ENCODE measurements at places on chromosomes 4 and X. TPM values are rescaled to one million over a fixed set of nuclear protein-coding genes. Genes with fewer than 3 reads are reported as not detected.
A peak's percentile ranks its signal among the peaks of the same experiment; 100 is the strongest.

DNA sequence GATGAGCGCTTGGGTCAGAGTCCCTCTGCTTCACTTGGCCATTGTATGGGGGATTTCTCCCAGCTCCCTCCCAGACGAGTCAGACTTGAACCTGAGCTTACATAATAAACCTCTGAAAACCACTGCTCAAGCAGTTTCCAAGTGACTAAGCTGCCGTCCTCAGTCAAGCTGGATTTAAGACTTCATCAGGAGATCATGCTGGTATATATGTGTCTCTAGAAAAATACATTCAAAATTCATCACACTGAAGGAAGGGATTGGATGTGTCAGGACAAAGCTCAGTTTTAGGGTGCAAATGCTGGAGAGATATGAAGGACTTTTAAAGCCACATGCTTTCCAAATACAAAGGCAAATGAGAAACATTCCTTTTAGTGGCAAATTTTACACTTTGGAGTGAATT lies 114.3 kb downstream of the QDPR start:
- no peak overlapping the region for H3K27ac ChIP-seq
- no peak overlapping the region for H3K4me3 ChIP-seq
- H3K36me3 ChIP-seq: no peaks in the 10 kb centered on the region
- H3K4me1 ChIP-seq: no peaks in the 10 kb centered on the region

DNA sequence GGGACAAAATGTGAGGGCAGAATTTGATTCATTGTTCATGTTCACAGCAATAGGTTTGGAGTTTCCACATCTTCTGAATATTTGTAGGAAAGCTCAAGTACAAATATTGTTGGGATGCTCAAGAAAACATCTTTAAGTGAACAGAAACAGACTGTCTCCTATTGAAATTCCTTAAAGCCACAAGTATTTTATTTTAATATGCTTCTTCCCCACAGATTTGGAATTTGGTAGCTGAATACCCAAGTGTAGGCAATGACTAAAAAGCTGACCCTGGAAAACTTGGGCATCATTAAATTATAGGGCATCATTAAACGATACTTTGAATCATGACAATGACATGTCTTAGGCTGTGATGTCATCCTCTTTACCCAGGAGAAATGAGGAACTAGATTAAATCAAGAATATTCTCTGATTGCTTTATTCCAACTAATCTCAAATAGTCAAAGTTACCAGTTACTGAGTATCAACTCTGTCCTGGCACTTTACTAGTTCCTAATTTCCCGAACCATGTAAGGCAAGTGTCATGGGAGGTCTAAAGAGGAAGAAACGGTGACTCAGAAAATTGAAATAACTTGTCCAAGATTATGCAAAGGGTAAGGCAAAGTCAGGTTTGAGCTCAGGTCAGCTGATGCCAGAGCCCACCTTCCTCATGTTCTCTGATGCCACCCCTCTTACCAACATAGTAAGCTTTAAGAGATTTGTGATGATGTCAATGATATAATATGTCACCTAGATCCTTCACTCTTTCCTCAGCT lies 223.1 kb upstream of the LEF1 start:
- H3K27me3 ChIP-seq: no peaks in the 10 kb centered on the region
- H3K27ac ChIP-seq: no peak overlapping the region
- DNase-seq: no peak
- H3K36me3 ChIP-seq: no peaks in the 10 kb centered on the region
- H3K4me1 ChIP-seq: no peaks in the 10 kb centered on the region

DNA sequence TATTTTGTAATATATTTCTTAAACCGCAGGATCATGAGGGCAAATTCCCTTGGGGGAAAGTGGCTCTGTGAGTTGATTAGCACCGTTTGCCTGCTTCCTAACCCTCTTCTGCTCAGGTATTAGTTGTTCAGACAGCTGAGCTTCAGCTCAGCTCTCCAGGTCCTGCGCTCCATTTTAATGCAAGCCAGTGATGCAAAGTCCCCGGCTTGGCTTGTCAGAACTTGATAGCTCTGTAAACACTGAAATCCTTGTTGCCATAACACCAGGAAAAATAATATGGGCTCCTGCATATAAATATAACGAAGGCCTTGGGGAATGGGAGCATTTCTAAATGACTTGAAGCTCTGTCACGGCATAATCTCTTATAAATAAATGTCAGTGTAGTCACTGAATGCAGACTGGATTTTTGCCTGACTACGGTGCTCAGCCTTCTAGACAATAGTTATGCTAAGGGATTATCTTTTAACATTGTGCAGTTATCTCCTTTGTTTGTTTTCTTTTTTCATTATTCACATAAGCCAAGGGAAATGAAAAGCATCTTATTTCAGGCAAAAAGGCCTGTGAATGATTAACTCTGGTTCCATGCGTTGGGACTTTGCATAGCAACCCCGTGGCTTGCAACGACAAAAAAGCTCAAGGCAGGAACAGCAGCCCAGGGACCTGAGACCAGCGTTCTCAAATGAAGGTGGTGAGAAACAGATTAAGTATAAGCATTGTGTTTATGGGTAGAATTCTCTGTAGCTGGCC lies 253.2 kb downstream of the SPRY1 start:
- H3K4me3 ChIP-seq: peak overlapping the region; percentile 13
- H3K27ac ChIP-seq: peak overlapping the region; percentile 81
- H3K36me3 ChIP-seq: no peaks in the 10 kb centered on the region
- H3K27me3 ChIP-seq: no peaks in the 10 kb centered on the region
- peaks cover 35% of the 10 kb centered on the region for H3K4me1 ChIP-seq
- peak; percentile 93 for DNase-seq

GRCh38 chr4:30718021-30718542 lies 2.1 kb upstream of the PCDH7 start:
- peak overlapping the region; percentile 83 for H3K27ac ChIP-seq
- no peaks in the 10 kb centered on the region for H3K36me3 ChIP-seq
- H3K4me1 ChIP-seq: peaks cover 57% of the 10 kb centered on the region
- peak; percentile 86 for DNase-seq

The SPOCK3 gene
- not detected for polyA plus RNA-seq

The PCDH19 gene
- 0.10 TPM for polyA plus RNA-seq

The PPEF1 gene
- polyA plus RNA-seq: 0.12 TPM

DNA sequence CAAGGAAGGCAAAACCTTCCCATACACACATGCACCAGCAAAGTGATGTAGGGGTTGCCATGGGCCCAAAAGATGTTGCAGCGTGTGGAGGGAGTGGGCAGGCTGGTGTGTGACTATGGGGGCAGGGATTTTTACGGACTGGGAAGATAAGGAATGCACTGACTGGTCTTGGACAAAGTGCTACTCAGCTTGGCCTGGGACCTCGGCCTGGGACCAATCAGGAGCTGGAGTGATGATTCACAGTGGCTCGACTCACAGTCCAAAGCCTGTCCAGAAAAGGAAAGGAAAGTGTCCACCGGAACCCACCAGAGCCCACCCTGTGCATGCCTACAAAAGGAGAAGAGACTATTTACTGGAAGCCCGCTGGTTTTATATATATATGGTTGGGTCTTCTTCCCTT lies 567.0 kb upstream of the GNPDA2 start:
- DNase-seq: no peak
- H3K4me1 ChIP-seq: peaks cover 8% of the 10 kb centered on the region
- no peaks in the 10 kb centered on the region for H3K27me3 ChIP-seq
- H3K27ac ChIP-seq: no peak overlapping the region
- no peaks in the 10 kb centered on the region for H3K36me3 ChIP-seq

DNA sequence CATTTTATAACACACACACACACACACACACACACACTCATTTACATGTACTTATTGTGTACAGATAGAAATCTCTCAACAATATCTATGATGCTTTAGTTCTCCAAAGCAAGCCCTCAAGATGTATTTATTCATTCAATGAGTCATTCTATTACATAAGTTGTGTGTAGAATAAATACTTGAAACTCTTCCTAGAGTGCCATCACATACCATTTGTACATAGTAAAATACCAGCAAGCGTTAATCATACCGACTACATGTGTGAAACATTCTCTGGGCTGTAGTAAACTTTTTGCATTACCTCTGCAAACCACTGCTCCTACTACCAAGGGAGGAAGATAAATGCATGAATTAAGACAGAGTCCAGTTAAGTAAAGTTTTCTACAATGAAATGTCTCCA lies 70.9 kb downstream of the EPHA5 start:
- no peak for DNase-seq
- H3K27ac ChIP-seq: no peak overlapping the region
- H3K27me3 ChIP-seq: no peaks in the 10 kb centered on the region
- no peaks in the 10 kb centered on the region for H3K4me1 ChIP-seq
- H3K4me3 ChIP-seq: no peak overlapping the region
- no peaks in the 10 kb centered on the region for H3K36me3 ChIP-seq

GRCh38 chr4:119172223-119172622 lies 36.6 kb downstream of the MYOZ2 start:
- DNase-seq: no peak
- H3K27ac ChIP-seq: no peak overlapping the region
- H3K36me3 ChIP-seq: no peaks in the 10 kb centered on the region
- H3K4me3 ChIP-seq: no peak overlapping the region

The FAM184B gene
- not detected for polyA plus RNA-seq

- no peaks in the 10 kb centered on the region for H3K27me3 ChIP-seq
- H3K27ac ChIP-seq: no peak overlapping the region
- no peak overlapping the region for H3K4me3 ChIP-seq
- no peak for DNase-seq
These were observed 146.5 kb upstream of the INTU start for GRCh38 chr4:127486248-127486647.

The FRG2 gene
- not detected for polyA plus RNA-seq

DNA sequence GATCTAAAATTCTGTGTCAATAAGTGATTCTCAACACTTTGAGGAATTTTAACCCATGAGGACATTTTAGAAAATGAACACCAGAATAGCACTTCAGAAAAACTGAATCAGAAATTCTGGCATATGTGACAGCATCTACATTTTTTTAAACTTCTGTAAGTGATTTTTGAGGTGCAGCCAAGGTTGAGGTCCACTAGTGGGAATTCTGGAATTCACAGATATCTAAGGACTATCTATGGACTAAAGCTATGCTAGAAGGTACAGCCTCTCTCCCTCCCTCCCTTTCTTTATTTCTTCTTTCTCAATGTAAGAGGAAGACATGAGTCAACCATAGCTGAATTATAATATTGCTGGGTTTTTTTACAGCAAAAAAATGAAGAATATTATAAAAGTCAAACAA lies 508.2 kb upstream of the ATOH1 start:
- no peak for DNase-seq
- no peaks in the 10 kb centered on the region for H3K27me3 ChIP-seq
- H3K36me3 ChIP-seq: no peaks in the 10 kb centered on the region
- H3K4me1 ChIP-seq: no peaks in the 10 kb centered on the region

DNA sequence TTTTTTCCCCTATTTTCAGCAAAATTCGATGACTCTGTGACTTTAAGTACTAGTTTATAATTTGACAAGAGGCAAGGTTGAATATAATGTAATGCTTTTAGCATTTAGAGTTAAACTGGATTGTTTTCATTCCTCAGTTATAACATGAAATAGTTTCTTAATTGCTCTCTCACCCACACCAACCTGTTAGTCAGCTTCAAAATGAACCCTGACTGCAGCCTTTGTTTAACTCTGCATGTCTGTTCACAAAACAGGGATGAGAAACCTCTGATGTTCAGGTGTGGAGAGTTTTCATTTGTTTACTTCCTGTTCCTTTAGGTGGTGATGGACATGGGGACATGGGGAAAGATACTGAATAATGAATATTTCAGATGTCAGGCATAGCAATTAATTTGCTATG lies 49.9 kb upstream of the MND1 start:
- no peak overlapping the region for H3K27ac ChIP-seq
- peak; percentile 42 for DNase-seq
- H3K27me3 ChIP-seq: no peaks in the 10 kb centered on the region
- H3K4me1 ChIP-seq: peaks cover 16% of the 10 kb centered on the region
- H3K4me3 ChIP-seq: no peak overlapping the region
- peaks cover 8% of the 10 kb centered on the region for H3K36me3 ChIP-seq

The EPHA5 gene
- polyA plus RNA-seq: 0.08 TPM

GRCh38 chrX:19372547-19373331 lies 29.0 kb downstream of the PDHA1 start:
- no peak overlapping the region for H3K27ac ChIP-seq
- no peak for DNase-seq
- H3K4me3 ChIP-seq: peak overlapping the region; percentile 33
- no peaks in the 10 kb centered on the region for H3K36me3 ChIP-seq

GRCh38 chr4:16977081-16977480 lies 78.6 kb upstream of the LDB2 start:
- DNase-seq: no peak
- H3K4me3 ChIP-seq: no peak overlapping the region
- H3K4me1 ChIP-seq: no peaks in the 10 kb centered on the region
- H3K27me3 ChIP-seq: no peaks in the 10 kb centered on the region
- H3K27ac ChIP-seq: no peak overlapping the region

The MAGEA10 gene
- not detected for polyA plus RNA-seq

The EFHC2 gene
- 0.37 TPM for polyA plus RNA-seq

DNA sequence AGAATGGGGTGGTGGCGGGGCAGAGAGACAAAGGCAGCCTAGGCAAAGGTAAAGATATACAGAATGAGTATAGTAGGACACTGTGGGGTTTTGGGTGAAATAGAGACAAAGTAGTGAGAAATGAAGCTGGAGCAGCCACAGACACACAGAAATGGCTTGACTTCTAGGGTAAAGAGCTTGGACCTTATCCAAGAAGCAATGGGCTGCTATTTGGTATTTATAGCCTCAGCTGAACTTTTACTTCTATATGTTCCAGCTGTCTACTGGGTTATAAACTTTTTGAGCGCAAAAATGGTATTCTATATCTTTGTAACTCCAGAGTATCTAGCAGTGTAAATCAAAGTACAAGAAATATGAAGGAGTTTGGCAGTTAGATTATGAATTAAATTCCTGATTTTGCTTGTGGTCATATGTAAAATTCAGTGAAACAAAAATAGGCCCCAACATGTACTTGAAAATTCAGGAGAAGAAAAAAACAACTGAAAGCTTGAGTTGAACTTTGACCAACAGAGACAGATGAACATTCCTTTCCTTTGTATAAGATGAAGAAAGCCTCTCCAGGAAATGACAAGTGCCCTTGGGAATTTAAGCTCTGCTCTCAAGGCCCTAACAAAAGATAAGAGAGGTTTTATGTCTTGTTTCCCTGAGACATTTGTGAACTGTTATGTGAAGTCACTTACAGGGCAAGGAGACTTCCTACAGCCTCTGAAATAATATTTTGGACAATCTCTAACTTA lies 354.1 kb downstream of the CHIC1 start:
- no peak overlapping the region for H3K27ac ChIP-seq
- DNase-seq: peak; percentile 44
- H3K4me3 ChIP-seq: no peak overlapping the region
- no peaks in the 10 kb centered on the region for H3K27me3 ChIP-seq
- H3K36me3 ChIP-seq: no peaks in the 10 kb centered on the region
- H3K4me1 ChIP-seq: no peaks in the 10 kb centered on the region
